Caudate nucleus (tissue), 63 donors: ENCODE measurements at places on chromosomes 4 and X.

DNA sequence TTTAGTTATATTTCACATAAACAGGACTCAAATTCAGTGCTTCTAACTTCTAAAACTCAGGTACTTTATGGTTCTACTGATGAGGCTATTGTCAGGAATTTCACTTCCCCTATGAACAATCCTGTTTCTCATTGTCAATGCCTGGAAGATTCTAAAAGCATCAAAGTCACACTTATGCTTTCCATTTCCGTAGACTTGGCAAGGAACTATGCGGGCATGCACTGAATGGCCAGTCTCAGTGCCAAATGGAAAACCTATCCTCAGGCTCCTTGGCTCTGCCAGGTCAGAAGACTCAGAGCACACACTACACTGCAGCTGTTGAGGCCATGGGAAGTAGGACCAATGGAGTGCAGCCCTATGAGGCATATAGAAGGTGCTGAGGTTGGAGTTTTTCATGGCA lies 97.0 kb upstream of the PTPN13 start:
- no peak for DNase-seq

DNA sequence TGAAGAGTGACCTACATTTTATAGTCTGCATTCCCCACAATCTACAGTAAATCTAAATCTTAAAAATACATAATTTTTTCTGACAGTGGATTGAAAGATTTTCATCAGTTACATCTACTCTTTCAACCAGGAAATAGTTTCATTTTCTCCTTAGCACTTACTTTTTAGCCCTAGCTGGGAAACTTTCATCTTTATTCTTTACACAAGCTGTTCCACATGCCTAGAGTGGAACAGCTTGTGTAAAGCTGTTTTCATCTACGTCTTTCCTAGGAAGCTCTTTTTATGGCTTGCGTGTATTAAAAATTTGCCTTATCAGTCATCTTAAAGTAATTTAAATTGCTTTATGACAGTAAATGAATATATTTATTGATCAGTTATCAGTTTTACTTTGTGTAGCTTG lies 40.5 kb downstream of the RBPJ start:
- DNase-seq = no peak

DNA sequence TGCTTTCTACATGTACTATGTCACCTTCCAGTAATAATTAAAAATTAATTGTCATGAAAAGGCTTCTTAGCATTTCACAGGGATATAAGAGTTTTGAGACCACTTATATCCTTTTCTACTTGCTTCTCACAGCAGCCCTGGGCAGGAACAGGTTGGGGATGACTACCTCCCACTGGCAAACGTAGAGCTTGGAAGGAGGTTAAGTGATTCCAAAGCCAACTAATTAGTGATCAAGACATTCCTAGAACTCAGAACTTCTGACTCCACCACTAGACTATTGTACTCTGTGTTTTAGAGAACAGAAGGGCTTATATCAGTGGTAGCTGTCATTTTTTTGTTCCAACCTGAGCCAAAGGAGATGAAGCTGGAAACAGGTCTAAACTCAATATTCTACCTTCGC lies 364.5 kb upstream of the BOD1L1 start:
- DNase-seq = no peak

- no peak for DNase-seq
Measured at GRCh38 chrX:19893727-19894126, 6.3 kb upstream of the SH3KBP1 start.

- no peak for DNase-seq
Measured at GRCh38 chr4:137467537-137467936, 64.8 kb downstream of the PCDH18 start.

DNA sequence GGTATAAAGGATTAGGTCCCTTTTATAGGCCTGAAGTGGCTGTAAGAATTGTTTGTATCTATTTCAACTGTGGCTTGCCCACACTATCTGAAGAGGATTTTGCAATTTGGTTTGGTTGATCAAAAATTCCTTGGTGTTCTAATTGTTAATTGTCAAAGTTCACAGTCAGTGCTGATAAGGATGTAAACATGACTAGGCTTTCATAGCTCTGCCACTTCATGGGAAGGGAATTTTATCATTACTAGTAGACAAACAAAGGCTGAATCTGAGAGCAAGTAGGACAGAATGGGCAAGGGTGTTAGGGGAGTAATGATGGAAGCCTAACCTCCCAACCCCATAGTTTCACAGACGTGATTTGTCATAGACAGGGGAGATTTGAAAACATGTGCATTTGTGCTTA lies 1131.7 kb downstream of the SH3BGRL start:
- DNase-seq = no peak

DNA sequence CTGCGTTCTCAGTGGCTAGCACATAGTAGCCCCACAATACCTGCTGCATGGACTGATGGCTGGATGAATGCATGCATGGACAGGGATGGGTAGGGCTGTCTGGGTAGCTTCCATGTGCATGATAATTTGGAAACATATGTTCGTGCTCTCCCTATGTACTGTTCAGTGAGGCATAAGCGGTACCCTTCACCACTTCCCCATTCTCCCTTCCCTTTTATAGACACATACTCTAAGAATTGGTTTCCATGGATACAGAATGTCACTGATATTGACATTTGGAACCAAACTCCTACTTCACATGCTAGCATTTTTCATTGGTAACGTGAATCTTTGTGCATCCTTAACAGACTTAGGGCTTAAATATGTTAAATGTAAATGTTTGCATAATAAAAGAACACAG lies 20.4 kb downstream of the USP46 start:
- DNase-seq = no peak

GRCh38 chr4:151658959-151659600 lies 101.7 kb downstream of the GATB start:
- DNase-seq = no peak

DNA sequence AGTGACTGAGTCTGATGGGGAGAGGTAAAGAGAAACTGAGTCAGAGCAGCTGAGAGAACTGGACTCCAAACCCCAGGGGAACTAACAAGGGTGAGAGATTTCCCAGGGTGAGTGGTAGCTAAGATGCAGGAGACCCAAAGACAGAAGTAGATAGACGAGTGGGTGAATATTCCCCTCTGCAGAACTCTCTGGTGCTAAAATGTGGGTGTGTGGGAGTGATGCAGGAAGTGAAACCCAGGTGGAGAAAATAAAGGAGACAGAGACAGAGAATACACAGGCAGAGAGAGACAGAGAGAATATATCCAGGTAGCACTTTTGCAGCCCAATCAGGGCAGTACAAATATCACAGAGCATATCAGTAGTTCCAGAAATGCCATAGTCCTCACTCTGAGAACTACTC lies 212.5 kb upstream of the ZIC3 start:
- DNase-seq = no peak

GRCh38 chrX:14932136-14932535 lies 58.9 kb downstream of the MOSPD2 start:
- no peak for DNase-seq

GRCh38 chr4:76974150-76974549 lies 24.6 kb downstream of the SEPTIN11 start:
- no peak for DNase-seq

DNA sequence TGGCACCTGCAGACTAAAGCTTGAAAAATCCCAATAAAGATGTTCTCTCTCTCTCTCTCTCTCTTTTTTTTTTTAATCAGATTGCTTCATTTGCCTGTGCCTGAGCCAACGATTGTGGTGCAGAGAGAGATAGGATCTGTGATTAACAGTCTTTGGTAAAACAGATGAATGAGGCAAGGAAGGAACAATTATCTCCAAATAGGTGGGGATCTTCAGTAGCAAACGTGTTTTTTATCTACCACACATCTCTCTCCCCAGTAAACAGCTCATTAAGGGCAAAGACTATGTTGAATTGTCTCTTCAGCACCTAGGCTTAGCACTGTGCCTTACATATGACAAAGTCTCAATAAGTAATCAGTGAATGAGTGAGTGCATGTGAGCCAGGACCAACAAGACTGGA lies 96.3 kb downstream of the SMIM20 start:
- no peak for DNase-seq

DNA sequence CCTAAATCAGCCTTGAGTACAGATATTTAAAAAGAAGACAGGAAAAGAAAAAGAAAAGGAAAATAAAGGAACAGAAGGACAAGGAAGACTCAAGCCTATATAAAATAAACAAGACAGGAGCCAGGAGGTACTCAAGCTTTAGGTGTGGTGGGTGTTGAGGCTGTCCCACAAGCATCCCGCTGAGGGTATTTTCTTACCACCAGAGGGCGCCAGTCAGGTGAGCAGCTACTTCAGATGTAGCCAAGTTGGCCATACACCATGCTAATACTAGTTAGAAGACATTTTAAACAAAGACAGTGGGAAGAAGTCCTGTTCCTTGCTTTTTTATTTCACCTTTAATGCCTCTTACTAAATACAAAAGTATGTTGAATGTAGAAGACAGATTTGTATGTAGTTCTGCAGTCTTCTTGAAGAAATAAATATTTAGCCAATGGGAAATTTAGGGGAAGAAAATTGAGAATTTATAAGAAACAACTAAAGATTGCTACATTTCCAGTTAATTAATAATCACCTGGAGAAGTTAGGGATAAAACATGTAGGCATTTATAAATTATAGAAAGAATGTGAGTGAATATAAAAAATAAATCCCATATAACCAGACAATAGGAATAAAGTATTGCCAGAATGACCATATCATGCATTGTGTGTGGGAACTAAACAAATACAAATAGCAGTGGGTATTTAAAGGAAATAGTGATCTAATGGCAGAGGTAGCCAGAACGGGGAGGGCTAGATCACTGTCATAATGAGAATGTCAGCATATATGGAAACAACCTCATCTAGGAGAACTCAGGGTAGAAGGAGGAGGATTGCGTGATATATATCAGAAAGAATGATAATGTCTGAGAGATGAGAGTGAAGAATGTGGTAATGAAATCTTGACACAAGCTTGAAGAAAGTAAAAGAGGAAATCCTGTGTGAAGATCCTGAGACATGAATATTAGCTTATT lies 71.0 kb downstream of the MTHFD2L start:
- DNase-seq = no peak

- DNase-seq = no peak
Measured at GRCh38 chr4:14059006-14059405, 431.5 kb upstream of the BOD1L1 start.
